Suppressor macrophage (primary cell): ENCODE measurements at places on chromosomes 16 and 17.
A peak's percentile ranks its signal among the peaks of the same experiment; 100 is the strongest.

GRCh38 chr16:12436201-12436657, 367.5 kb downstream of the CPPED1 start:
- DNase-seq: no peak

DNA sequence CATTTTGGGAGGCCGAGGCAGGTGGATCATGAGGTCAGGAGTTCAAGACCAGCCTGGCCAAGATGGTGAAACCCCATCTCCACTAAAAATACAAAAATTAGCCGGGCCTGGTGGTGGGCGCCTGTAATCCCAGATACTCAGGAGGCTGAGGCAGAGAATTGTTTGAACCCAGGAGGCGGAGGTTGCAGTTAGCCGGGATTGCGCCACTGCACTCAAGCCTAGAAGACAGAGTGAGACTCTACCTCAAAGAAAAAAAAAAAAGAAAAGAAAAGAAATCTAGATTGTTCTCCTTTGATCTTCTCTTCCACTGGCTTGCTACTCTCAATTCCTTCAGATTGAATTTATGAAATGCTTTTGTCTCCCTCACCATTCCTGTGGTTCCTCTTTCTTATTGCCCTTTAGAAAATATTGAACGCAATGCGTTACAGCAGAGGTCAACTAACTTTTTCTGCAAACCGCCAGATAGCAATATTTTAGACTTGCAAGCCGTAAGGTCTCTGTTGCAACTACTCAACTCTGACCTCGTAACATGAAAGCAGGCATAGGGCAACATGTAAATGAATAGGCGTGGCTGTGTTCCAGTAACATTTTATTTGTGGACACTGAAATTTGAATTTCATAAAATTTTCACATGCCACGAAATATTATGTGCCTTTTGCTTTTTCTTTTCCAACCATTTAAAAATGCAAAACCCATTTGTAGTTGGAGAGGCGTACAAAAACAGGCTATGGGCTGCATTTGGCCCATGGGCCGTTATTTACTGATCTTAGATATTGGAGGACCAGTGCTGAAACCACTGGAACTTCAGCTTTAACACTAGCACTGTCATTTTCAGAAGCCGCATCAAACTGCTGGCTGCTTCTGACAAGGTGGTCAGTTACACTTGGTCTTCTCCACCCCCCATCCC, 24.8 kb downstream of the PITPNC1 start:
- peak; percentile 75 for DNase-seq

DNA sequence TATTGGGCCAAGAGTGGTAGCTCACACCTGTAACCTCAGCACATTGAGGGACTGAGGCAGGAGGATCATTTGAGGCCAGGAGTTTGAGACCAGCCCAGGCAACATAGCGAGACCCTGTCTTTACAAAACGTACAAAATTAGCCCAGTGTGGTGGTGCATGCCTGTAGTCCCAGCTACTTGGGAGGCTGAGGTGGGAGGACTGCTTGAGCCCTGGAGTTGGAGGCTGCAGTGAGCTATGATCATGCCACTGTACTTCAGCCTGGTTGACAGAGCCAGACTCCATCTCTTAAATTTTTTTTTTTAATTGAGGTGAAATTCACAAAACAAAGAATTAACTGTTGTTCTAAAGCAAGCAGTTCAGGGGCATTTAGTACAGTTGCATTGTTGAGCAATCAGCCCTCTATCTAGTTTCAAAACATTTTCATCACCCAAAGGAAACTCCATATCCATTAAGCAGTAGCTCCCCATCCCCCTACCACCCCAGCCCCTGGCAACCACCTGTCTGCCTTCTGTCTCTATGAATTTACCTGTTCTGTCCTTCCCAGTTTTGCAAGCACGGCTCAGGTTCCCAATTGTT, 15.6 kb downstream of the SNX29 start:
- peak; percentile 35 for DNase-seq

- no peak for DNase-seq
These were observed 7.2 kb downstream of the OMG start for GRCh38 chr17:31289790-31290189.

GRCh38 chr17:48393283-48393682, 36.7 kb downstream of the SKAP1 start:
- DNase-seq: no peak

DNA sequence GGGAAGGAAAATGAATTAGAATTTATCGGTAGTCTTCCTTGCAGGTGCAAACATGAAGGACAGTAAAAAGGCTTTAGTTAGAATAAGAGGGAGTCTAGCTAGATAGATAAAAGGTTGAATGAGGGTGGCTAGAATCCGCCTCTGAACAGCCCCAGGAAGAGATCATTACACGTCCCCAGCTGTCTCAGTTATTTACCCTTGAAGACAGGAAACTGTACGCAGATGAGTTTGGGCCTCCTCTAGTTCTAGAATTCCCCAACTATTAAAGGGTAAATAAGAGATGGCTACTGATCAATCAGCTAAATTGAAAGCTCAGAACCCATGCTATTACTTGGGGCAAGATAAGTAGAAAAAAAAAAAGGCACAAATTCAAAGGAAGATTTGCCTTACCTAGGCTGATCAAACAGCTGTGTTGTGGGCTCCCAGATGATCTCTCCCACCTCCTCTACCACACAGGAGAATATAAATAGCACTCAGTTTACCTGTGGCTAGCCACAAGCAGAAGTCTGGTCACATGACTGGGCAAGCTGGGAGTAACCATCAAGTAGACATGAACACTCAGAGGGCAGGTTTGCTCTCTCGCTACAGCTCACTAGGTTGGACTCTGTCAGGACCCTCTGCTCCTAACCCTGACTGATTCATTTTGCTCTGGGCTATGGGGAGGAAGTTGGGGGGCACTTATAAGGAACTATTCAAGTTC, 17.0 kb downstream of the FAM117A start:
- no peak for DNase-seq

DNA sequence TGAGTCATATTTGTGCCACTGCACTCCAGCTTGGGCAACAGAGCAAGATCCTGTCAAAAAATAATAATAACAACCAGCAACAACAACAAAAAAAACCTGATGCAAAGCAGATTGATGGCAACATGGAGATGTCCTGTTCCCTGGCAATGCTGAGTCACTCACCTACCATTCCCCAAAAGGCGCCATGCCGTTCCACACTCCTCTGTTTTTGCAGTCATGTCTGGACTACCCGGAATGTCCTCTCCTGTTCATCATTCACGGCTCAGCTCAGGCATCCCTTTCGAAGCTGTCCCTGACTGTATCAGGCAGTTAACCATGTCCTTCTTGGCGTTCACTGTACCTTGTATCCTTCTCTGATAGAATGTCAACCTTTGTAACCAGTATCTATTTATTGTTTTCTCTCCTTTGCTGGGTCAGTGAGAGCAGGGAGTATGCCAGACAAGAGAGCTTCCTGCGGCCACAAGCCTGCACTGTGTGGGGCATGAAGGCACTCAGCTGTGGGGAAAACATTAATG, 147.7 kb downstream of the ABCC12 start:
- no peak for DNase-seq

DNA sequence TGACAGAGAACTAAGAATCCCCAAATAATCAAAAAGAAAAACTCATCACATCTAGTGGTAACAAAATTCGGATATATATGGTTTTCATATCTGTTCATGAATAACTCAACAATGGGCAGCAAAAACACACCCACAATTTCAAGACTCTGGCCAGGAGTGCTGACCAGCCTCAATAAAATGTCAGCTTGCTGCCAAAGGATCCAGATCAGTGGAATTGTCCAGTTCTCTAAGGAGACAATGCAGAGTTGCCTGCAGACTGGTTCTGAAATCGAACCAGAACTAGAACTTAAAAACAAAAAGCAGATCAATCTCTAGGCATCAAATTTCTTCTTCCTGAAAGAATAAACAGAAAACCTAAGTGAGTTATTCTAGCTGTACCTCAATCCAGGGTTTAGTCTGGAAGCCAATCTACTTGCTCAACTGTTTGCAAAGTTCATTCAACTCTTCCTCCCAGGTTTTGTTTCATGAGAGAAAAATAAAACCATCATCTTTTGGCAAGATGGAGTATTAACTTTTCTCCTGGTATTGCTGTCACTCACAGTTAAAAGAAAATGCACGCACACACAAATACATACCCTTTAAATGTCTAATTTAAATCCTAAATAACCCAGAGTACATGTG, 61.0 kb downstream of the CFDP1 start:
- no peak for DNase-seq

- peak; percentile 90 for DNase-seq
These were observed 9.6 kb upstream of the SPN start for GRCh38 chr16:29653471-29653870.

DNA sequence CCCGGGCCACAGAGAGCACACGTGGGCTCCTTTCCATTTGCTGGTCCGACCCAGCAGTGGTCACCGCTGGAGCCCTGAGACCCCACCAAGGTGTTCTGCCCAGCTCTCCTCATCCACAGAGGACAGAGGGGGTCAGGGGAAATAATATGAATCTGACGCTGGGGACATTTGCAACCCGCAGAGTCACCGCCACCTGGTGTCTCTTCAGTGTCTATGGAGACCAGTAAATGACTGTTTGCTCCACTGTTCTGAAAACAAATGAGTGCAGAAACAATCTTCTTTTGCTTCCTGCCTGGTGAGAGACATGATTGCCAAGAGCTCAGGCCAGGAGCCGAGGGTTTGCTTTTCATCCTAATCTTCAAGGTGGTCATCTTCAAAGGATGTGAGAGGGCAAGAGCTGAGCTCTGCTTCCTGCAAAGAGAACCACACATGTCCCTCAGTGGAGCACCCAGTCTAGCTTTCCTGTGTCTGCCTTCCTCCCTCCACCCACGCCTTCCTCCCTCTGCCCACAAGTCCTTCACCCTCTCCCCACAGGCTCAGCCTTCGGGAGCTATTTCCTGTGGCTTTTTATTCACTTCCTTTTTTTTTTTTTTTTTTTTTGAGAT, 14.7 kb upstream of the KLHDC4 start:
- DNase-seq: peak; percentile 98

DNA sequence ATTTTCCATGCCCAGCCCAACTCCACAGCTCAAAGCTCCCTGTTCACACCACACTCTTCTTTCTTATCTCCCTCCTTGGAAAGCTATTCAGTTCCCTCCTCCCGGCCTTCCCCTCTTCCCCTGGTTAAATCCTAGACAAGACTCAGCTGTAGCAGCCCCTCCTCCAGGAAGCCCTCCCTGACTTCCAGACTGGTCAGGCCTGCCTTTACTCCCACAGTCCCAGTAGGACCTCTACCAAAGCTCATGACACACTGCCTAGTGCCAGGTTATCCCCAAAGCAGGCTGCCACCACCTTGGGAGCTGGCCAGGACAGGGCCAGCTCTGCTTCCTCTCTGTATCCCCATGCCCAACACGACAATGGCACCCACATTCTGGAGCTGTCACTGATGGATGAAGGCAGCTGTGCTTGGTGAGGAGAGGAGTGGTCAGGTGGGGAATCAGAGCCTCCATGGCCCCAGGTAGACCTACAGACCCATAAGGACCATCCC, 50.0 kb downstream of the BEAN1 start:
- no peak for DNase-seq

DNA sequence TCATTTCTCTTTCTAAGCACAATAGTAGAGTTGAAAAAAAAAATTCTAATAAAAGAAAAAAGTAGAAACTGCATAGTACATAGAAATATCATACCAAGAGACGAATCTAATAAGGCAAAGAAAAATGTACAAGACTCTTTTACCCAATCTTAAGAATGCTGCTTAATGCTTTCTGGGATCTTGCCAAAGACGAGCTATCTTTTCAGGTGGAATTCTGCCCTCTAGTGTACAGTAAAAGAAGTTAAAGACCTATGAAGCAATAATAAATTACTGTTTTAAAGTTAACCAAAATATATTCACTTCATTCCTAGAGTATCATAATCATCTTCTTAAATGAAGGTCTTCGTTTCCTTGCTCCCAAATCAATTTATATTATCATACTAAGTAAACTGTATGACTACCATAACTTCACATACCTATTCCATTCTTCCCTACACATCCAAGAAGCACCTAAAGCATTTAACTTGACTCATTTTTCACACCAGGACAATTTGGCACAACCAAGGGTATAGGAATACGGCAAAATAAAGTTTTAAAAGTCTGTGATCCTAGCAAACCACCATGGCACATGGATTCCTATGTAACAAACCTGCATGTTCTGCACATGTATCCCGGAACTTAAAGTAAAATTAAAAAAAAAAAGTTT, 47.7 kb downstream of the CFDP1 start:
- peak; percentile 92 for DNase-seq

DNA sequence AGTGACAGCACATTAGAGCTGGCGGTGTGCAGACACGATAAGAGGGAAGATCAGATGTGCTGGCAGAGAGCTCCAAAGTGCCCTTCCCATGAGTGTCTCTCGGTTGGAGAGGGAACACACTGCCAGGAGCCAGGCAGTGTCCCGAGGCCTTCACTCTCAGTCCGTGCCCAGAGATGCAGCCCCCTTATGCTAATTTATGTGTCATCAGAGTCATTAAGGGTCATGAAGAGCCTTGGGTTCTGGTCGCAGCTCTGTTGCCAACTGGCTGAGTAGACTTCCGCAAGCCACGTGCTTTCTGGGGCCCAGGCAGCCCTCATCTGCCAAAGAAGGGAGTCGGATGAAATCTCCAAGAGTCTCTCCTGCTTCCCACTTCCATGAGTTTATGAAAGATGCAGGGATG, 232.5 kb downstream of the MSI2 start:
- DNase-seq: no peak

DNA sequence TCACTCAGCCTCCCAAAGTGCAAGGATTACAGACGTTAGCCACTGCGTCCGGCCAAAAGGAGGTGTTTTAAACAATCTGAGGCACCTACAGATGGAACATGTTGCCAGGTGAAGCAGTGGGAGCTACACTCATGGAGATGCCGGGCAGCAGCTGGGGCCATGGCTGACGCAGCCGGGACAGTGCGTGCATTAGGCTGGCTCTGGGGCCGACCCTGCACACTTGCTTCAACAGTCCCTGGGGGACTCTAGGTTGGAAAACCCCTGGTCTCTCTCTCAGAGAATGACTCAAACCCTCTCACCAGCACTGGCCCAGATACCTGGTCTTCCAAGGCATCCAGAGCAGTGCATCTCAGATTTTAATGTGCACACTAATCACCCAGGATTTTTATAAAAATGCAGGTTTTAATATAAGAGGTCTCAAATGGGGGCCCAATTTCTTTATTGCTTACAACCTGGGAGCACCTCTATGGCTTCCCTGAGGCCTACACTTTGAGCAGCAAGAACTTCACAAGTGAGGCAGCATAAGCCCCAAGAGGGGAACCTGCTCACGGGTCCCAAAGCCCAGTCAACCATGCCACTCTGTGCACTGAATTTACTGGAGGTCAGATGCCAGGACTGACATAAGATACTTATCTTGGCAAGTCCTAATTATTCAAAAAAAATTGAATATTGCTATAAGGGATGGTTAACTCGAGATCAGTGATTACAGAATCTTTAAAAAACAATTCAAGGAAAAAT, 70.8 kb upstream of the TRAP1 start:
- no peak for DNase-seq

DNA sequence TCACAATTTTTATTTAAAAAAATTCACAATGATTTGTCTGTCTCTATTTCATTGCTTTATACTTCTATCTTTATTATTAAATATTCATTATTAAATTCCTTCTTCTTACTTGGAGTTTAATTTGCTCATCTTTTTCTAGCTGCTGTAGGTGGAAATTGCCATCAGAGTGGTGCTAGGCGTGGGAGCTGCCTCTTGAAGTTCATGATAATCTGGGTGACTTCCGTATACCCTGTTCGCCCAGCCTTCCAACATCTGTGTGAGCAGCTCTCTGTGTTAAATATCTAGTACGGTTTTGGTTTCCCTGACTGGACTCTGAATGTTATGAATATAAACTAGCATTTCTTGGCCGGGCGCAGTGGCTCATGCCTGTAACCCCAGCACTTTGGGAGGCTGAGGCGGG, 84.0 kb upstream of the RPH3AL start:
- no peak for DNase-seq
